Activated T-cell treated with anti-CD3 and anti-CD28 coated beads, Interleukin-2, amount 50 U/mL, for 24 hours (primary cell): ENCODE measurements at places on chromosomes 2 and 18.

DNA sequence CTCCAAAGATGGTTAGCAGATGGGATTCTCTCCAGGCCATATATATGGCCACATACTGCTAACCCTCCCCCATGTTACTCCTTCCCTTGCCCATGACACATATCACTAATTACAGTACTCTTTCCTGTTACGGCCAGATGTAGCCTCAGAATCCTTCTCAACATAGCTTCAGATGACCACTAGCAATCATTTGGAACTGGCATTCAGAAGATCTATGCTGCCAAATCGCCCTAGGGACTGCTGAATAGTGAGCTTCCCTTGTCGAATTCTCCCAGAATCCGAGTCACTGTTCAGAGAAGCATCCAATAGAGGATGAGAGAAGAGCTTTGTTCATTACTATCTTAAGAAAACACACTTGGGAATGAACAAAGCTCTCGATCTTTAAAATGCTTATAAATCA, 121.2 kb upstream of the TANK start:
- DNase-seq = no peak

- peak; percentile 85 for DNase-seq
Measured at GRCh38 chr2:70919672-70920366, 15.9 kb upstream of the ATP6V1B1 start.

GRCh38 chr18:73258375-73259087, 390.7 kb upstream of the NETO1 start:
- DNase-seq = no peak

DNA sequence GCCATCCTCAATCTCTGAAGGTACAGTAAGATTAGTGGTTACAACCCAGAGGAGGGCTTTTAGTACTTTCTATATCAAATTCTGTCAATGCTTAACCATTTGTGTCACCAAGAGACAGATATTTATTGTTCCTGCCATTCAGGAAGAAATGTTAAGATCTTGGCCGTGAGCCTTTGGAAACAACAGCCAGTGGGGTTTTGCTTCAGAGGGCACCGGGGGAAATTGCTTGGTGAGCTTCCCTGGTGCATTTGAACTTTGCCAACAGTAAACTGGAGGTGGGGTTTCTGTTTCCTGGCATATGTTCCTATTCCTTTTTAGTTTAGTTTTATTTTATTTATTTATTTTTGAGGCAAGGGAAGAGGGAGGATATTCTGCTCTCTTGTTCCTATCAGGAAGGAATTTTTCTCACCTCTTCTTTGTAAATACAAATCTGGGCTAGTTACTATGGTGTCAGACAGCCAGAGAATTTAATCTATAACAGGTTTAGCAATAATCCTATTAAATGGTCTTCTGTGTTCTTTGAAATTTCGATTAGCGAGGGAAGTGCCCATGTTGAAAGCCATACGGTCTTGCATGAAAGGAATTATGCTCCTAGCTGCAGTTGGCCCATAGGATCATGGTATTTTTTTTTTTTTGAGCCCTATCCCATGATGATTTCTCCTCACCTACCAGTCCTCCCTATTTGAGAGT, 95.7 kb downstream of the MAIP1 start:
- no peak for DNase-seq

GRCh38 chr18:76490670-76491472, 4.2 kb downstream of the ZNF516 start:
- peak; percentile 61 for DNase-seq

GRCh38 chr2:42510608-42511243, 16.9 kb upstream of the KCNG3 start:
- DNase-seq = no peak

DNA sequence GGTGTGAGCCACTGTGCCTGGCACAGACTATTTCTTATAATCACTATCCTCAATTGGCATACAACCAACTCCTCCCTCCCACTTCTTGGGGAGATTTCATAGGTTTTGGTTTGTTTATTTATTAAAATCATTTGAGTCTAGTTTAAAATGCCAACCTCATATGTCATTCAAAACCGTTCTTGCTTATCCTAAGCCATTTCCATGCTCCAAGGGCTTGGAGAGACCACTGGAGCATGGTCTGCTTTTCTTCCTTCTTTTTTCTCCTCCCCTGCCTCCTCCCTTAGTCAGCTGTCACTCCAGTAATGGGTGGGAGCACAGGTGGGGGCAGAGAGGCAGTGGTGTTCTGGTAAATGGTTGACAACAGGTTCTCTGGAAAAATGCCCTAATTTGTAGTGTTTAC, 20.4 kb upstream of the KCNS3 start:
- no peak for DNase-seq
